ENCODE measurements at places on chromosomes 6 and 20.

DNA sequence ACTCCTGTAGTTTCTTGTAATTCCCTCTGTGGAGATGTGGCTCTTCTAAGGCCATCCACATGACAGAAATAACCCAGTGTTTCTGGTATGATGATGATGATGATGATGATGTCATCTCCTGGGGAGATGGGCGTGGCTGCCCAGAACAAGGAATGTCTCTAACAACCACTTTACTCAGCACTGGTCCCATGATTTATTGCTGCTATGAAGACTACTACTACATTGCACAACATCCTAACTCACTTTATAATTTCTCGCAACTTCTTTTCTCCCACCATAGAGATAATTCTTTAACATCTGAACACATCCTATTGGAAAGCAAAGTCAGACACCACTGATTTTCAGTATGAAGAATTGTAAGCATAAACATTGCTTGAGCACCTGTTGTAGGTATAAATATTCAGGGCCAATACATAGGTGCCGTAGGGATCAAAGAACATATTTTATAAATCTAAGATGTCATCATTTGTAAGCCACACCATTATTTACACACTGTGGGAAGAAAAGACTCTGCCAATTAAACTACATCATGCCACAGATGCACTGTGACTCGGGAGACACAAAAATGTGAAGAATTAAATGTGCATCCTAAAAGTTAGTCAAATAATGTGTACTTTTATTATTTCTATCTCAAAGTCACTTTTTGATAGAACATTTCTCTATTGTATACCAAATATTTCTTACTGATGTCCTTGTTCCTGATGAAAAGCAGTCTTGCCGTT, 6.4 kb downstream of the TPMT start:
- DNase-seq: no peak

DNA sequence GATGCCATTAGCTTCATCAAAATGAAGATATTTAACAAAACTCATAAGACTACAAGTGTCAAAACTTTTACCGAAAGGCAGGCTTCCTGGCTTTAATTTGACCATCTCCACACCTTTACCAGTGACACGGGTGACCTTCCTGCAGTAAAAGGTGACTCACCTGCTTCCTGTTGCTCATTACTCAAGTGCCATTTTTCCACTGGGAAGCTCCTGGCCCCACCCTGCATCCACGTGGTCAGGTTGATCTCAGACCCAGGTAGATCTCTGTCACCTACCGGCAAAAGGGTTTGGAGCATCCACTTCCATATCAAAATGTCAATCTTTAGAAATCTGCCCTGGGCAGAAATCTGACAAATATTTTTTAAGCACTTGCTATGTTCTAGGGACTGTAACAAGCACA, 31.9 kb upstream of the CDH4 start:
- no peak for DNase-seq

GRCh38 chr6:148370176-148370575, 27.5 kb downstream of the SASH1 start:
- DNase-seq: no peak

- no peak for DNase-seq
Measured at GRCh38 chr20:14860410-14860814, 523.0 kb upstream of the FLRT3 start.

- DNase-seq: no peak
Measured at GRCh38 chr6:46867411-46867810, 54.3 kb downstream of the ADGRF5 start.

DNA sequence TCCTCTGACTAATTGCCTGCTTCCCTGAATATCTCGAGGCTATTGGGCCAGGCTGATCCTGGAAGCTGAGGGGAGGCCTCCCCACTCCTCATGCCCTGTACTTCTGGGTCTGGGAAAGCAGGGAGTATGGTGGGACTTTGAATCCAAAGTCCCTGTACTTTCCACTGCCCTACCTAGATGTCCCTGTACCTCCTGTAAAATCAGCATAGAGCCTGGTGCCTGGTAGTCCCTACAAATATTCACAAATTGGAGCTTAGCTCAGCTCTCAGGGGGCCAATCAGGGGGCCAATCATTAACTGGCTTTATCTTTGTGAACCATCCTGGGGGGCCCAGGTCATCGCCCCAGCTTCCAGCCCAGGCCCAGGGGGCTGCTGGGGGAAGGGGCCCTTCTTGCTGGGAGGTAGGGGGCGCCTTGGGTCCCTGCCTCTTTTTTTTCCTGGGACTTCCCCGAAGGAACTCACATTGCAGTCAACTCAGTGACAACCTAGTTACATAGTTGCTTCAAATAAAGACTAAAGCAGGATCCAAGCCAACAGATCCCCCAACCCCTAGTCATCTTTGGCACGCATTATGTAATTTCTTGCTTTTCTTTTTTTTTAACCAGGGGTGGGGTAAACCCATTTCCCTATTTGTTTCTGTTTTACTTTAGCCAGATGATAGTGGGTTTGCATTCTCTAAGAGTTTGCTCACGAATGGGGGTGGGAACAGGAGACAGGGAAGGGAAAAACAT, 6.9 kb upstream of the VEGFA start:
- DNase-seq: no peak

DNA sequence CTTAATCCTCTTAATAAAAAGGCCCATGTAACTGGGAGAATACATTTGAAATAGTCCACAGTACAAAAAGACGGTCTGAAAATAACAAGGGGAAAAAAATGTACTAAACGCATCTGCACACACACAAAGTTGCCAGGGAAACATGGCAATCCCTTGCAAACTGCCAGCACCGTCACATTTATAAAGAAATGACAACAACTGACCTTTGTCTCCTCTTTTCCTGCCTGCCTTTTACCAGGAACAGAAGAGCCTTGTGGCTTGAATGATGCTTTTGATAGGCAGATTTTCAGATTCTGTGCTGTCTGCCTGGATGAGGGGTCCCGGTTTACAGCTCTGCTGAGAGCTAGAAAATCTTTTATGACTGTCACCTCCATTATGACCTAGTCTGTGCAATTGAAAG, 308.6 kb upstream of the ZFP64 start:
- DNase-seq: no peak

Data from stimulated activated CD8-positive, alpha-beta memory T cell treated with anti-CD3 and anti-CD28 coated beads, Interleukin-15, amount 100 ng/mL, for 48 hours (primary cell).